Right lung (tissue), 10 donors: ENCODE measurements at places on chromosomes 2 and 18. TPM values are rescaled to one million over a fixed set of nuclear protein-coding genes. Genes with fewer than 3 reads are reported as not detected.

The IFIH1 gene
- 9.2 TPM for polyA plus RNA-seq

The TMEM200C gene
- polyA plus RNA-seq, result 2.6 TPM

- peak; percentile 18 for DNase-seq
These were observed 6.0 kb downstream of the HADHA start for GRCh38 chr2:26238311-26238958.

DNA sequence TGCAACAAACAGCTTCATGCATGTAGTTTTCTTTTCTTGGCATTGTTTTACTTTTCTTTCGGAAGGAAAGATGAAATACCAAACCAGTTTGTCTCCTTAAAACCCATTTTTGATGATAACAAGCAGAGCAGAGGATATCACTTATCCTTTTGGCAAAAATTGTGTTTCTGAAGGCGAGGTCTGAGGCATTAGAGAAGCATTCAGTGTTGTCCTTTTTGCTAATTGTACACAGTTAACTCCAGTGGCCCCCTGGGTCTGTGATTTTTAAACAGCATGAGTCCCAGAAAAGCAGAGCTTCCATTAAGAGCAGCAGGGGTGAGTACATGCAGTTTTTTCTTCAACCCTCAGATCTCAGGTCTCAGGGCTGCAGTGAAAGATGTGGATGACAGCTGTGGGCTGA is 41.3 kb downstream of the TTC39C start:
- DNase-seq, result no peak

DNA sequence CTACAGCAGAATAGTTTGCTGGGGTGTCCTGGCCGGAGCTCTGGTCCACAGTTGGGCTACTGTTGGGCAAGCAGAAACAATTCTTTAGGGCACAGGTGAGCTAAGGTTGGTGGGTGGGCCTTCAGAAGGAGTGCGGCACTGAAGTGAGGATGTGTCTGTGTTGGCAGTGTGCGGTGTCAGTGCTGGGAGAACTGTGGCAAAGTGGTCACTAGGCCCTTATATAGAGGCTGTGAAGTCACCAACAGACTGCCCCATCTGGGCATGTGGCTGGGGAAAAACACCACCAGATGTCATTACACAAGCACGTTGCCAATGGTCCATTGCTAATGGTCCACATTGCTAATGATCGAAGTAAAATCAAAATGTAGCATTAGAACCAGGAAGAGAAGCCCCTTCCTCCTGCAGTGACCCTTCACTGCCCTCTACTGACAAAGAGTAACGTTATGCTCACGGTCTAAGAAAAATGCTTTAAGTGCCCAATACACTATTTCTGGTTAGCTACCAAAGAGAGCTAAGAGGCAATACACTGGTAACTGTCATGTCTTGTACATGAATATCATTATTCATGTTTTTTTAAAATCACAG is 21.3 kb downstream of the SCN1A start:
- peak; percentile 23 for DNase-seq

DNA sequence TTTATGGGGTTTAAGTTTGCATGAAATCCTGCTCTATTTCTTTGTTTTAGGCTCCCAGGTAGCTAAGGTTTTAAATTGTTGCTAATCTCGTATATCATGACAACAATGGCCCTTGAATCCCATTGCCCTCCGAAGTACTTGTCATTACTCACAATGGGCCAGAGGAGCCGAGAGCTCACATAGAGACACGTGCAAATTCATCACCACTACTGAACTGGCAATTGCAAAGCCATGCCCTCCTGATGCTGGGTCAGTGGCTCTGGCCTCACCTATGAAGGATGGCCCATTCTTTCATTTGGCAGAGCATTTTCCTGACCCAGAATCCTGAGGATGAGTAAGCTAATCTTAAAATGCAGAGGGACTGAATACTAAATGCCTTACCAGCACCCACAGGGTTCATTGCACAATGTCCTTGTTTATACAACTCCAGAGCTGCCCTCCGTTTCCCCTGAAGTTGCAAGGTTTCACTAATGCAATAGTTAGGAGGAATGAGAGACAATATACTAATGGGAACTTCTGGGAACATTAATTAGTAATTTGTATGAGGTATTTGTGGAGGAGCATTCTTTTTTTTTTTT is 71.6 kb upstream of the GAREM1 start:
- DNase-seq, result no peak

DNA sequence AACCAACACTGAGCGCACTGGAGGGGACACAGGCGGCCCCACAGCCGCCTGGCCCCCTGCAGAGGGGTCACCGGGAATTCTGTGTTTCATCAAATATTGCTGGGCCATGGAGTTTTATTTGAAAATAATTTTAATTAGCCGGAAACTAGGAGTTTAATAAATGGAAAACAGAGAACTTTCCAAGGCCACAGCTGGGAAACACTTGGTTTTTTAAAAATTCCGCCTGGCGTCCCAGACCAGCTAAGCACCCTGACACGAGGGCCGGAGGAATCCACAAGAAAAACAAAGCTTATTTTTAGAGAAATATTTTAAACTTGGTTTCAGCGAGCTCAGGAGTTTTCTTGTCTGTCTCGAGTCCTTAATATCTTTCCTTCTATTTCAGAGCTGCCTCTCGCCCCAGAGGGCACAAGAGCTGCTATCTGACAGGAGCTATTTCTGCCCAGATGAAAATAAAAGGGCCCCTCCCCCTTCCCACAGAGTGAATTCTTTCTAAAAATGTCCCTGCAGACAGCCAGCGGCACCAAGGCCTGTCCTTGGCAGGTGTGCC is 8.2 kb downstream of the ZFP36L2 start:
- DNase-seq, result no peak

GRCh38 chr2:70956141-70956540 is 20.4 kb downstream of the ATP6V1B1 start:
- no peak for DNase-seq

- DNase-seq, result no peak
These were observed 20.5 kb upstream of the GNAL start for GRCh38 chr18:11668441-11669169.

The UGT1A6 gene
- polyA plus RNA-seq, result not detected

The POMC gene
- 0.94 TPM for polyA plus RNA-seq

- no peak for DNase-seq
These were observed 154.9 kb upstream of the SOX11 start for GRCh38 chr2:5537180-5537688.

The EPHA4 gene
- 28.3 TPM for polyA plus RNA-seq

DNA sequence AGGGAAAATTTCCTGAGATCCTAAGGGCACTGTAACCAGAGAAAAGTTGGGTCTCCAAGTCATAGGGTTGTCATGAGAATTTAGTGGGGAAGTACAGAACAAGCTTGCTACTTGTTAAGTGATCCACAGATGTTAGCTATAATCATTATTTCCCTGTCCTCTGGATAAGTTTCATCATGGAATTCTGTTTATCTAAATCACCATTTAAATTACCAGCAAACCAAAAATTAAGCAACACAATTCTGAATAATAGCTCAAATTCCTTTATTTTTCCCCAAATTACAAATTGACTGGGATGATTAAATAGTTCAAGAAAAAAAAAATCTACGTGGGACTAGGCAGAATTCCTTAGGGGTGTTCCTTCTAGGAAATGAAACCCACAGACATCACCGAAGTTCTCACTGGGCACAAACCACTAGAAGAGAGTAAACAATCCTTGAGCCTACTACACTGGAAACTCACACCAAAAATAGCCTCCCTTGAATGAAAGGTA is 159.5 kb downstream of the COL6A3 start:
- DNase-seq, result no peak

- DNase-seq, result peak; percentile 30
These were observed 37.4 kb downstream of the AFF3 start for GRCh38 chr2:100104718-100105677.

The REG1B gene
- not detected for polyA plus RNA-seq

GRCh38 chr2:224958462-224958857 is 83.8 kb downstream of the DOCK10 start:
- no peak for DNase-seq

GRCh38 chr2:205089958-205090357 is 544.7 kb downstream of the PARD3B start:
- DNase-seq, result no peak

GRCh38 chr18:23351521-23351920 is 101.6 kb upstream of the RIOK3 start:
- no peak for DNase-seq

- DNase-seq, result no peak
These were observed 193.9 kb upstream of the HS6ST1 start for GRCh38 chr2:128512379-128513115.

The SP140 gene
- polyA plus RNA-seq, result 1.1 TPM

DNA sequence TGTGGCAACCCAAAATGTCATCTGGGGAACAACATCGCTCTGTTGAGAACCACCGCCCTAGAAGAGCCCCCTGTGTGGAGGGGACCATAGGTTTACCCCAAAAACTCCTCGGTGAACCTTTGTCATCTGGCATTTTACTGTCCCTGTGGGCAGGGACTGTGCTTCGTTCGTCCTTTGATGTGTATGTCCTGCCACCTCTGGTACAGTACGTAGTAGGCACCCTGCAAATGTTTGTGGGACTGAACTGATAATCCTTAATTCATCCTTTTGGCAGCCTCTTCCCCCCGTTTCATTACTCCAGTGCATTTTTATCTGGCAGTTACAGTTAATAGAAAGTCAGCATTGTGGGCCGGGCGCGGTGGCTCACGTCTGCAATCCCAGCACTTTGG is 728 bp downstream of the NAPG start:
- no peak for DNase-seq

The RGPD4 gene
- 0.03 TPM for polyA plus RNA-seq

DNA sequence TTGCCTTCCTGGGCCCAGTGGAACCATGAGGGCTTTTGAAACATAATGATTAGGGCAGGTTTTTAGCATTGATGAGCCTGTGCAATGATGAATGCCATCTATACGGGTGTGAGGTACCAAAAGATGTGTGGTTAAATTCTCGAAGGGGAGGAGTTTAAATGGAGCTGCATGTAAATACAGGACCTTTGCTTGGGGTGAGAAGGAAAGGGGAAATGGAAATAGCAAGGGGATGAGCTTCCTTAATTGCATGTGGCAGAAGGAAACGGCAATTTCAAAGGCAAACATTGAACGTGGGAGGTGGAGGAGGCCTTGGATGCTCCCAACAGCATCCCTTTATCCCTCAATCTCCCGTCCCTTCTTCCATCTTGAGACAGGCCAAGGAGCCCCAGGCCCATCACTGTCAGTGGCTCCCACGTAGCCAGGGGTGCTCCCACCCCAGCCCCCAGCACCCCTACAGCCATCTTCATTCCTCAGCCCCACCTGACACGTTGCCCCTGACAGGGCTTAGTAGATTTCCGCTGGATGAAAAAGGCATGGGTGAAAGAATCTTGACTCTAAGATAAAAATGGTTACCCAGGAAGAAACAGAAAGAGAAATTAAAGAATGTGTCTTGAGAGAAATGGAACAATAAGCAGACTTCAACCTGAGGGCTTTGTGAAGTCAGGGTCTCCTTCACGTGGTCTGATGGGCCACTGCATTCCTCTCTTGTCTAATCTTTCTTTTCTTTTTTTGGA is 32.5 kb downstream of the INPP5D start:
- no peak for DNase-seq

DNA sequence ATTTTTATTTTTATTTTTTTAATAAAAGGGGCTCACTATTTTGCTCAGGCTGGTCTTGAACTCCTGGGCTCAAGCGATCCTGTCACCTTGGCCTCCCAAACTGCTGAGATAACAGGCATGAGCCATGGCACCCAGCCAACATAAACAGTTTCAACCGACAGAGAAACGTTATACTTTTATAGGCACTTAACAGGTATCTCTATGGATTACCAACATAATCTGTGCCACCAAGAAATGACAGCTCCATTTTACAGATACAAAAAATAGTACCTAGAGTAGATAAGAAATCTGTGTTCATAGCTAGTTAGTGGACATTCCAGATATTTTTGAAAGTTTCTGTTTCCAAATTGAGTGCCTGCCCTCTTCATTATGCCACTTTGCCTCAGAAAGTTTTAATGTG is 1316.7 kb downstream of the LRP1B start:
- DNase-seq, result no peak

DNA sequence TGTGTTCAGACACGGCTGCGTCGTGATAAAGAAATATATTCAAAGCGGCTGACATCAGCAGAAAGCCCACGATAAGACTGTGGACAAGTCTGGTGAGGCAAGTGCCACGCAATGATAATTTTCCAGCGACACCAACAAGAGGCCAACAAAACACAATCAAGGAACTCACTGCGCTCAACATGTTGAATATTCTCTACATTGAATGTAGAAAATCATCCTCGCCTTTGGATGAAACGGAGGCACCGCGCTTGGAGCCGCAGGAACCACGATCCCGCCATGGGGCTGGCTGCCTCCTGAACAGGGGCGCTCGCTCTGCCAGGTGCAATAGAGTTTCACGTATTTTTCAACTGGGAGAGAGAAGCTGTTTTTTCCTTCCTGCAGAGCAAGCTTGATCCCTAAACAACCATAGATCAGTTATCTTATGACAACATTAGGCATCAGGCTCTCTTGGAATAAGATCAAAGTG is 220.3 kb downstream of the ATAD2B start:
- DNase-seq, result no peak

The PKDCC gene
- polyA plus RNA-seq, result 105 TPM

- no peak for DNase-seq
These were observed 6.0 kb upstream of the LIMS2 start for GRCh38 chr2:127681288-127681804.

The CCDC148 gene
- polyA plus RNA-seq, result 5.3 TPM

- DNase-seq, result no peak
These were observed 60.1 kb upstream of the RBBP8 start for GRCh38 chr18:22872900-22873537.

GRCh38 chr2:132438691-132439090 is 22.1 kb downstream of the GPR39 start:
- DNase-seq, result no peak

GRCh38 chr2:191748059-191748461 is 70.1 kb downstream of the NABP1 start:
- no peak for DNase-seq

DNA sequence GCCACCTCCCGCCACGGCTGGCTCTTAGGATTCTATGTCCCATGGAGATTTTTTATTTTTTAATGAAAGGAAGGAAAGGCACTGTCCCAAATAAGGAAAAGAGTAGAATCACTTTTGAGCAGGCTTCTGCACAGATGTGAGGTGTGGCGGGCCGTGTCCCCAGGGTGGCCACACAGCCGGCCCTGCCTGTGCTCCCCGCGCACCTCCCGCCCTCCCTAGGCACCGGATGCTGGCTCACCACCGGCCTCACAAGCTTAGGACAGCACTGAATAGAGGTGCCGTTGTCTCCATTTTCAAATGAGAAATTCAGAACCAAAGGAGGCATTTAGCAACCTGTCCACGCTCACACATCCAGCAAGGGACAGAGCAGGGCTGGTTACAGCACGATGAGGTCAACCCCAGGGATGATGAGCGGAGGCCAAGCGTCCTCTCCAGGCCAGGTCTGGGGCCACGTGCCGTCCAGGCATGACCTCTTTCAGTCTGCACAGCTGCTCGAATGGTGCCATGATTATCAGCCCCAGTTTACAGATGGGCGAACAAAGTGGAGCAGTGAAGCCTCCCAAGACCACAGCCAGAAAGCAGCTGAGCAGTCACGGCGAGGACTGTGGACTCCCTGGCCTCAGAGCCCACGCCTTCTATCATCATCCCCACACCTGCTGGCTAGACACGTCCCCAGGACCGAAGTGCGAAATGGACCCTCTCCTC is 20.7 kb upstream of the TEX51 start:
- DNase-seq, result no peak

The TCF7L1 gene
- polyA plus RNA-seq, result 48.0 TPM

The THSD7B gene
- polyA plus RNA-seq, result 2.6 TPM

GRCh38 chr2:96861074-96861473 is 3.3 kb upstream of the ANKRD39 start:
- DNase-seq, result no peak

- no peak for DNase-seq
These were observed 224.4 kb upstream of the APCDD1 start for GRCh38 chr18:10230072-10230471.

GRCh38 chr2:32715391-32715841 is 87.6 kb downstream of the TTC27 start:
- no peak for DNase-seq

The ARL4C gene
- polyA plus RNA-seq, result 25.0 TPM
